ENCODE measurements at places on chromosomes 1 and 21. TPM values are rescaled to one million over a fixed set of nuclear protein-coding genes. Genes with fewer than 3 reads are reported as not detected.

CNR2 gene
- total RNA-seq: not detected

DDR2 gene
- 109 TPM for total RNA-seq

HYI gene
- total RNA-seq: 64.3 TPM

BTG3 gene
- 36.7 TPM for total RNA-seq

SLC35E2B gene
- 18.2 TPM for total RNA-seq

TMEM81 gene
- total RNA-seq: 3.2 TPM

CD84 gene
- not detected for total RNA-seq

CAMSAP2 gene
- total RNA-seq: 12.8 TPM

NOL9 gene
- total RNA-seq: 17.9 TPM

ANXA9 gene
- 1.2 TPM for total RNA-seq

VAV3 gene
- not detected for total RNA-seq

HRNR gene
- total RNA-seq: not detected

GPR25 gene
- total RNA-seq: not detected

SETD4 gene
- 17.5 TPM for total RNA-seq

IL19 gene
- total RNA-seq: not detected

C1orf232 gene
- total RNA-seq: not detected

ATP1A4 gene
- total RNA-seq: not detected

TSPAN1 gene
- 0.29 TPM for total RNA-seq

CFAP74 gene
- not detected for total RNA-seq

SLC6A9 gene
- 5.5 TPM for total RNA-seq

HFM1 gene
- not detected for total RNA-seq

OR2L13 gene
- not detected for total RNA-seq

PROK1 gene
- not detected for total RNA-seq

TSEN15 gene
- total RNA-seq: 47.3 TPM

ADAMTS4 gene
- 14.5 TPM for total RNA-seq

KIF26B gene
- 15.9 TPM for total RNA-seq

PTAFR gene
- 1.2 TPM for total RNA-seq

PPIAL4G gene
- total RNA-seq: not detected

C8B gene
- total RNA-seq: not detected

OR6N1 gene
- total RNA-seq: not detected

POGK gene
- total RNA-seq: 13.1 TPM

JAM2 gene
- total RNA-seq: not detected

CBS gene
- 74.4 TPM for total RNA-seq

TNFSF4 gene
- total RNA-seq: 19.0 TPM

LCA5L gene
- total RNA-seq: 2.3 TPM

NEGR1 gene
- 4.0 TPM for total RNA-seq

RIPPLY3 gene
- total RNA-seq: 0.29 TPM

TRIM46 gene
- 3.7 TPM for total RNA-seq

ITLN1 gene
- not detected for total RNA-seq

CFAP141 gene
- total RNA-seq: not detected

MRPS6 gene
- 37.2 TPM for total RNA-seq

CD5L gene
- not detected for total RNA-seq
